ENCODE measurements at places on chromosomes 4 and X.

DNA sequence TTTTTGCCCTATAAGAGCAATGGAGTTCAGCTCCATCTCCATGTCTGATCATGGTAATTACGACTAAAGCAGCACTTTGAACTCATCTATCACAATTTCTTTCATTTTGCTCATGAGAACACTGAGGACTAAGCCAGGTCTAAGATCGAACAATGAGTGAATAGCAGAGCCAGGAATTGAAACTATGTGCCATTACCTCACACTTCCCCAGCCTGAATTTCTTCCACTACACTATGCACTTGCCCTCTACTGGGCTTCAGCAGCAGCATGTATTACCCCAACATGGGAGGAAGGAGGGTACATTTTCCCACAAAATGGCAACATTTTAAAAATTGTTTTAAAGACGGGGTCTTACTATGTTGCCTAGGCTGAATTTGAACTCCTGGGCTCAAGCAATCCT is 274.7 kb upstream of the FGF13 start:
- no peak for DNase-seq

- DNase-seq: no peak
These were observed 16.9 kb upstream of the HPRT1 start for GRCh38 chrX:134443020-134443419.

DNA sequence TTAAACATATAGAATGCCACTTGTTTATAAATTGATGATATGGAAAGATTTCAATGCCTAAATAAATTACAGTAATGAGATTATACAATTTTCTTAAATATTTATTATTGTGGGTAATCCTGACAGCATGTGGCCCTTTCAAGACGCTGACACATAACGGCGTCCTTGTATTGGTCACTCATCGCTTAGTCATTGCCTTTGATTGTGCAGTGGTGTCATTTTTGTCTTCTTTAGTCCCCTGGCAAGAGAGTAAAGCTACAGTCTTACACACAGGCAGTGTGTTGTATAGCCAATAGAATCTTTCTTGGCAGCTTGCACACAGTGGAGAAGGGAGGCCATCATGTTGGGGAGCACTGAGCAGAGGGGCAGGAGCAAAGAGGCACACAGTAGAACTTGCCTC is 361.8 kb upstream of the GALNT7 start:
- DNase-seq: no peak

DNA sequence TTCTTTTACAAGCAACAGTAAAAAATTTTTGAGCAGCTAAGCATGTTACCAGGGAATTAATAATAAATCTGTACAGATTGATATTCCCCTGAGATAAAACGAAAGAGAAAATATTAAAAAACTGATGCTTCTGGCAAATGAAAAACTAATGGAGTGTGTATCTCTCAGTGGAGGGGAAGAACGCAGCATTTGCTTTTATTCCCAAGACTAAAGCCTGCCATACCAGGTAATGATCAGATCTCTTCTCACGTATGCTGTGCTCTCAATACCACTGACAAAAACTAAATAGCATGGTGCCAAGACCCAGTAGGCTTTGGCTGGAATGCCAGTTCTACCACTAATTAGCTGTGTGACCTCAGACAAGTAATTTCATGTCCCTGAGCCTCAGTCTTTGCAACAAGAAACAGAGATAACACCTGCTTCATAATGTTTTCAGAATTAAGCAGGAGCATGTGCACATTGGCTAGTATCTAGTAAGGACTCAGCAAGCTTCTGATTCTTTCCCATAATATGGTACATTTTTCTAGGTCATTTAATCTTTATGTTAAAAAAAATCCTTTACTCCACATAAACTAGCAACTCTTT is 179.6 kb downstream of the CENPC start:
- no peak for DNase-seq

GRCh38 chr4:152920768-152921167 is 15.4 kb upstream of the FHDC1 start:
- DNase-seq: no peak

DNA sequence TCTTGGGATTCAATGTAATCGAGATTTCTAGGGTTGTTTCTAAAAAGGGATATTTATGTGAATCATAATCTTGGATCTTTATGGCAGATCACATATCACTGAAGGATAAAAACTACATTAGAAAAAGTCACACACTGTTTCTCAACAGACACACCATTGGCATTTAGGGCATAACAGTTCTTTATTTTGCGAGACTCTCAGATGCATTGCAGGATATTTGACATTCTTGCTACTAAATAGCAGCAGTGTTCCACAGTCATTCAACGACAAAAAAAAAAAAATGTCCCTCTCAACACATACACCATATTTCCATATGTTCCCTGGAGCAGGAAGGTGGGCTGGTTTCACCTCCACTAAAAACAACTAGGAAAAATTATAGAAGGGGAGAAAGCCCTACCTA is 243.4 kb upstream of the PCDH18 start:
- no peak for DNase-seq

DNA sequence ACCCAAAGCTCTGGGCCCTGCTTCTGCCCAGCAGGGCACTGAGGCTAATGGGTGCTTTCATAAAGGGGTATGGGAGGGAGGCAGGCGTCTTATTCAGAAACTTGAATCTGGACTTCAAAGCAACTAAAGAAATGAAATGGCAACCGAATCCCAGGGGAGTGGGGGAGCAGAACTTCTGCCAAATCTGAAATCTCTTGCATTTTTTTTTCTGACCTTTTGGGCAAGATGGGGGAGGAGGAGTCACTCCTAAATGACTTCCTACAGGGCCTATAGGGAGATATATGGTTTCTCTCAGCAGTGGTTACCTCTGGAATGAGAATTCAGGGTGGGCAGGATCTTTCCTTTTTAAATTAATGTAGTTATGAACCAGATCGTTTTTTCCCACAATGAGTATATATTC is 30.6 kb upstream of the KIAA1210 start:
- DNase-seq: no peak

- DNase-seq: no peak
These were observed 108.8 kb upstream of the BMP2K start for GRCh38 chr4:78667325-78667724.
